ENCODE measurements at places on chromosomes 12 and 14.

GRCh38 chr12:100356644-100357223 is at the start of gene SLC17A8:
Gene SLC17A8, plus strand, starts transcription at chr12:100357074. Its CDS starts 318 bp downstream, at chr12:100357392.
- no peak for DNase-seq

DNA sequence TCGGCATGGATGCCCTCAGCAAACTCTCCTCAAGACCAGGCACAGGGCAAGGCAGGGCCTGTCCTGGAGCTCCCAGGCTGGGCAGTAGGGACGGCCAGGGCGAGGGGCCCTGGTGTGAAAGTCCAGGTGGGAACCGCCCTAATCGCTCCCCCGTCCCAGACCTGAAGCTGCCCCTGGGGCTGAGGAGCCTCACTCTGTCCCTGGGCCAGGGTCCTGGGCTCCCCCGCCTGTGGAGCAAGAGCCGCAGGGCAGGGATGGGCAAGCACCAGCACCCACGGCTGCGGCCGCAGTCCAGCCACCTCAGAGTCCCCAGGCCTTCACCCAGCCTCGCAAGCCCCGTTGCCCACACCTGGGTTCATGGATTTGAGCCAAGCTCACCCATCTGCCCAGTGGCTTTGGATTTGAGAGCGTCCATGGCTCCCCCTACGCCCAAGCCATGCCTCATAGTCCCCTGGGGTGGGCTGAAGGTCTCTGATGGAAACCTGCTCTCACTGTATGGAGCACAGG is 102.4 kb upstream of the C14orf180 start:
- no peak for DNase-seq

GRCh38 chr14:23610090-23610814 is 25.9 kb upstream of the DHRS2 start:
- DNase-seq: peak; percentile 9

GRCh38 chr12:71752891-71753290 is 1.8 kb upstream of the RAB21 start:
- DNase-seq: no peak

DNA sequence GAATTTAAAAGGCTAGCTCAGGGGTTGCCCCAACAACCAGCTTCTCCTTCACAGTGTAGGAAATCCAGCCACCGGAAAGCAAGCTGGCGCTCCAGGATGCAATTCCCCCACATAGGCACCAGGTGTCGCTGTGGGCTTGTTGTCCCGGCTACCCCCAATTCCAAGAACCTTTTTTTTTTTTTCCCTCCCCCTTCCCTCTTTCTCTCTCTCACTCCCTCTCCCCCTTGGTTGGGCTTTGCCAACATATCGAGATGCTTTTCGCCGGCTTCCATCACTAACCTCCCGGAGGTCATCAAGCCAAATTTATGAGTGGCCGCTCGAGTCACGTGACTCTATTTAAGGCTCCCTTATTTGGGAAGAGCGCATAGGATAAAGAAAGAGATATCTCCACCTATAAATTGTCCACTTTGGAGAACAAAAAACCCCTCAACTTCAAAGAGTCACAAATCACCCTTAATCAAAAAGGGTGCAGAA is at the start of gene HOXC5:
HOXC5 (plus strand) TSS at position 424 of the 474 bp plus-strand sequence. CDS start 73 bp downstream, outside the sequence.
- no peak for DNase-seq

DNA sequence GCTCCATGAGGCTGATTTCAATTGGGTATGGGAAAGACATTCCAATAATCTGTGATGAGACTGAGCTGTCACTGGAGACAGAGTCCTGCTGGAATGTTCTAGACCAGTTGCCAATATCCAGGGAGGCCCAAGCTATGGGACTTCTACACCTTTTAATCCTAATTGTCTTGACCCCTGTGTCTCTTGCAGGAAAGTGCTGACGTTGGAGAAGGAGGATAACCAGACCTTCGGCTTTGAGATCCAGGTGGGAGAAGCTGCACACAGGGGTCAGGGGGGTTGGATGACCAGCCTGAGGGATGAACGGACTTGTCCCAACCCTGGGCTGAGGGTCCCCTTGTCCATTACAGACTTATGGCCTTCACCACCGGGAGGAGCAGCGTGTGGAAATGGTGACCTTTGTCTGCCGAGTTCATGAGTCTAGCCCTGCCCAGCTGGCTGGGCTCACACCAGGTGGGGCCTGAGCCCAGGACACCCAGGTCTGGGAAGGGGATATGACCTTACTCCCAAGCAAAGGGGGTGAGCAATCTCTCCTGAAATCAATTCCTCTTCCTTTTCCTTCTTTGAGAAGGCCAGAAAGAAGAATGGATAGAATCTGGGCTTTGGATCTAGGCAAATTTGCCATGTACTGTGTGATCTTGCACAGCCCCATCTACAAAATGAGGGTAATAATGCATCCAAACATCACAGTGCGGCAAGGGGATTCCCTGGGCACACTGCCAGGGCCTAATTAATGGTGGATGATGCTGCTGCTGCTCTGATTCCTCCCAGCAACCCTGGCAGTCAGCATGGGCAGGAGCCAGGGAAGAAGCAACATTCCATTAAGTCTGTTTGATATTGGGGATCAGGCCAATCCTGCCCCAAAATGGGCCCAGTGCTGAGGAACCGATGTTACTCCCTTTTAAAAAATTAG is 4.2 kb downstream of the TAMALIN start:
- no peak for DNase-seq

DNA sequence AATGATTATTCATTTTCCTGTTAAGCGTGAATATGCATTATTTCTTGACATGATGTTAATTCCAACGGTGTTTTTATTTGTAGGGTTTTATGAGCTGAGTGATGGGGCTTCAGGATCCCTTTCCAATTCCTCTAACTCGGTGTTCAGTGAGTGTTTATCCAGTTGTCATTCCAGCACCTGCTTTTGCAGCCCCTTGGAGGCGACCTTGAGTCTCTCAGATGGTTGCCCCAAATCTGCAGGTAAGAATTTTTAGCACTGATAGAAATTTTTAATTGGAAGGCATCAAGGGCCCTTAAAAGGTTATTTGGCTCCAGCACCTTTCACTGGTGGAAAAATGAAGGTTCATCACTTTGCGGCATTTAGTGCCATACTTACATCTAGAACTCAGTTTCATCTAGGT is 3.7 kb downstream of the DACT1 start:
- no peak for DNase-seq

- DNase-seq: peak; percentile 17
Observed at GRCh38 chr14:35534873-35535482, 1.0 kb downstream of the INSM2 start.

DNA sequence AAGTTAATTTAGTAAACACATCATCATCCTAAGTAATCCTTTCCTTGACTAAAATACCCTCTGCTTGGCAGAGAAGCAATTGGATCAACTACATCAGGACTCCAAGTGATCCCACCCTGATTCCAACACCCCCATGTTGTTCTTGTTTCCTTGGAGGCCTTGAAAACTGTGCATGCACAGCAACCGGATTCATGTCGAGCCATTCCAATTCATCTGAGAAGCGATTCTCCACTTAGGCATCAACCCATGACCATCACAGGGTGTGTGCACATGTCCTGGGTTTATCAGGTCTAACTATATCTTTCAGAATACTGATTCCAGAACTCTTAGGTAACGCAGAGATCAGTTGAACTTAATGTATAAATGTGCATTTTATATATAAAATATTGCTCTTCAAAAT is 163.0 kb downstream of the NAV3 start:
- DNase-seq: no peak

DNA sequence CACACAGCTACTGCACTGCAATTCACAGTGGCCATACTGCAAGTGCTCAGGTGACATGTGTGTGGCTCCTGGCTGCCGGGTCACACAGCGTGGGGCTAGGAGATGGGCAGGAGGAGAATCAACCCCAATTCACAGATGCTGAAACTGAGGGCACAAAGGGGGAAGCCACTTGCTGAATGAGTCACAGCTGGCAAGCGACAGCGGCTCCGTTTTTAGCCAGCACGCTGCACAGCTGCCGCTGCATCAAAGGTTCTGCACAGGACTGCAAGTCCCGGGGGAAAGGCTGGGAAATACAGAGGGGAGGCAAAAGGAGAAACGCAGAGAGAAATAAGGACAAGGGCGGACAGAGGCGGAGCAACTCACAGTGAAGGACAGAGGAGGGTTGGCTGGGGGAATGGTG is 57.9 kb downstream of the KDM2B start:
- DNase-seq: no peak

GRCh38 chr14:24481622-24482324 is 26.3 kb downstream of the CMA1 start:
- no peak for DNase-seq

DNA sequence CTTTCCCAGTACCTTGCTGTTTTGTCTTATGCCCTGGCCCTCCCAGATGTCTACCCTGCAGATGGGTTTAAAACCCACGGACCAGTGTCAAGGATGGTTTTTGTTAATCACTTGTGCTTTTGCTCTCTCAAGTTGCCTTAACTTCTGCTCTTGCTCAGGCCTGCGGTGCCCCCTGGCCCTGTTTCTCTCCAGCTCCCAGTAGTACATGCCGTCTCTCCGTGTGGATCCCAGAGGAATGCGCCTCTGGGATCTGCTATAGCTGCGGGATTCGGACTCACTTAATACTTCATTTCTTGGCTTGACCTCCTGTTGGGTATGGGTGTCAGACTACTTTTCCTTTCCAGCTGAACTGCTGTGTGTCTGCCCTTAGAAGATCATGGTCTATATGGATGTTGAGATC is 14.5 kb downstream of the PLEKHG3 start:
- peak; percentile 45 for DNase-seq

GRCh38 chr12:56670836-56671235 is 17.2 kb downstream of the PTGES3 start:
- no peak for DNase-seq

DNA sequence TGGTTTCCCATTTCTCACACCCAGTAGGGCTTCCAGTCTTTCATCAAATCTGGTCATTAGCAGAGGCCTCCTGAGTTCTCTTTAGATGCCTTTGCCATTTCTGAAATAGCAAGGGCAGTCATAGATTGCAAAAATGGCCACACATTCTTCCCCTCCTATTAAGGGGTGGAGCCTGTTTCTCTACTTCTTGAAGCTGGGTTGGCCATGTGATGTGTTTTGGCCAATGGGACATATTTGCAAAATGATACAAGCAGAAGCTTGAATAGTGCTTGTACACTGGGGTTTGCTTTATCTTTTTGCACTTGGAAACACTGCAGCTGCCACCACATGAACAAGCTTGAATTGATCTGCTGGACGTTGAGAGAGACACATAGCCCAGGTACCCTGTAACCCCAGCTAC is 109.3 kb downstream of the VRK1 start:
- no peak for DNase-seq

DNA sequence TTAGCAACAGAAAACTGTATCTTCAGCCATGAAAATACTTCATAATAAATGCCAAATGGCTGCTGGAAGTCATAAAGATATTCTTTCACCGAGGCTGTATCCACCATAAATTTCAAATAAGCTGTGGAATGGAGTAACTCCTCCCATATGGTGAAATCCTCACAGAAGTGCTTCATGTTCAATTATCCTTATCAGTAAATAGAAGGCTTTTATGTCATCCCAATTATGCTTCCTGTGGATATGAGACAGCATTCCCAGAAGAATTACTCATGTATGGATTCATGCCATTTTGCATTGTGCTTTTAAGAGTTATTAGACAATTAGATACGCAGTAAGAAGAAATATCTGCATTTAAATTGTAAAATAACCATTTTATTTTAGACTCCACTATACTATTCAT is 99.0 kb downstream of the RTN1 start:
- DNase-seq: no peak

DNA sequence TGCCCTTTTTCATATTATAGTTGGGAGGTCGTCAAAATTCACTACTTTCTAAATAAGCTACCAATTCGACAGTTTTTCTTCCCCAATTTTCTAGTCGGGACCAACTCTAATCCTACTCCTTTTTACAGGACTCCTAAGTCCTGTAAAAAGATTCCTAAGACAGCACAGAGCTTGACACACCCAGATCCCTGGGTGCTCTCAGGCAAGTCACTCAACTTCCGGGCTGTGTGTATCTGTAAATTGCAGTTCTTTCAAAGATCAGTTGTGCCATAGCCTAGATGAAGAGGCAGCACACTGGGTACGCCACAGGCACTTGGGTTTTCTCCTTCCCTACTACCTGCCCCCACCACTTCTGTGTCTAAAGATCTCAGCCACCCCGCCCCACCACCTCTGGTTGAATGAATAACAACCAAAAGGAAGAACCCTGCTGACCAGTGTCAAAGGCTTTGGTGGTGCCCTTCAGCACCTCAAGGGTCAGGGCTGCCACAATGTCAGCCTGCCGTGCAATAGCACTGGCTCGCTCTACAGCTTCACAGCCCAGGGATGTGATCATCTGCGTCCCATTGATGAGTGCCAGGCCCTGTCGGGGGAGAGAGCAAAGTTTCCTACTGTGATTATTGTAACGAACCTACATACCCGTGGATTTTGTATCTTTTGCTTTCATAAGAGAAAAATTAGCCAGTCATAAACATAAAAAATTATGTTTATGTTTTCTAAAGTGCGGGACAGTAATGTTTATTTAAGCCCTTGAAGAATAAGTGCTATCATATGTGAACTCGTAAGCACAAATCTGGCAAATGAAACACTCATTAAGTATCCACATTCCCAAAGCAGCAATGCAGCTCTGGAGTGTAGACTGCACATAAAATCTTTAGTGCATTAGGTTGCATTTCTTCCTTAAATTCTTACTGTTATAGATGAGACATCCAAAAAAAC is 9.2 kb downstream of the HAL start:
- no peak for DNase-seq

- DNase-seq: no peak
Observed at GRCh38 chr12:31618228-31619025, 27.5 kb upstream of the DENND5B start.

- no peak for DNase-seq
Observed at GRCh38 chr12:41621291-41621690, 433.2 kb downstream of the PDZRN4 start.

GRCh38 chr12:7929083-7929792 is 6.7 kb downstream of the SLC2A3 start:
- no peak for DNase-seq

- DNase-seq: no peak
Observed at GRCh38 chr12:105814283-105814682, 324.5 kb downstream of the NUAK1 start.

GRCh38 chr14:103656031-103656755 is 27.2 kb downstream of the KLC1 start:
- no peak for DNase-seq

DNA sequence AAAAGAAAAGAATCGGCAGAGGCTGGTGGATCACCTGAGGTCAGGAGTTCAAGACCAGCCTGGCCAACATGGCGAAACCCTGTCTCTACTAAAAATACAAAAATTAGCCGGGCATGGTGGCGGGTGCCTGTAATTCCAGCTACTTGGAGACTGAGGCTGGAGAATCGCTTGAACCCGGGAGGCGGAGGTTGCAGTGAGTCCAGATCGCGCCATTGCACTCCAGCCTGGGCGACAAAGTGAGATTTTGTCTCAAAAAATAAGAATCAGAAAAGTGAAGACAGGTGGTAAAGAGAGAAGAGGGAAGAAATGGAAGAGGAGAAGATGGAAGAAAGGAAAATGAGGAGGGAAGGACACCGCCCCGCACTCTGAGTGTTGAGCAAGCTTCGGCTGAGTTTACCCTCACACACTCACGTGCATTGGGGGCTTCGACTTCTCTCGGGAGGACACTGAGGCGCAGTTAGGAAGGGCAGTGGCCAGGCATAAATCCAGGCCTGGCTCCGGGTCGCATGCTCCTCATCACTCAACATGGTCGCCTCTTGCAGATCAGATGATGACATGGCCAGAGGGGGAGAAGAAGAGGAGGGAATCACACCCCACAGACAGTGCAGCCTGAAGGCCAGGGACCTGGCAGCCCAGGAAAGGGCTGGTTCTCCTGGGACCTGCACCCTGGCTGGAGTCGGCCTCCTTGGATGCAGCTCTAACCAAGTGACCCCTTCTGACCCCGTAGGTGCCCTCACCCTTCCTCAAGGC is 61.1 kb downstream of the PRMT8 start:
- DNase-seq: peak; percentile 59

All from lower leg skin (tissue), 4 donors.